Cerebellar cortex (tissue), 1 donor: ENCODE measurements at places on chromosomes 2 and 18.
A peak's percentile ranks its signal among the peaks of the same experiment; 100 is the strongest.

DNA sequence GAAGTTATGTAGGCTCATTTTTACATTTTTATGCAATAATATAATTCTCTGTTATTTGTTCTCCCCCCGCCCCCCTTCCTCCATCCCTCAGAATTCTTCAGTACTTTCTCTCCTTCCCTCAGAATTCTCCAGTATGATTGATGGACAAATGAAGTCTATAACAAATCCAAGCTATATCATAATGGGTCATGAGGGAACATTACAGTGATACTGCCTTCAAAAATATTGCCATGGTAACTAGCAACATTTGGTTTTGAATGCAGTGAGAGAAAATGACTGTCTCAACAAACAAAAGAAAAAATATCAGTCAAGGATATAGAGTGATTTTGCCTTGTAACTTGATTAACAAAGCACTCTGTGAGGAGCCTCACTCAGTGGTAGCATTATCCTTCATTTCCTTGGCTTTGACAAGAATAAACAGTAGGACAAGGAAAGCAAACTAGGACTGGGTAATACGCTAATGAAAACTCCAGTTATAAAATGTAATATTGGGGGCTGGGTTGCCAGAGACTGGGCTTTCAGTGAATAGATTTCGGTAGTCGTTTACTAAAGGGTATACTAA is 392.9 kb upstream of the CRIM1 start:
- DNase-seq, result no peak

- DNase-seq, result no peak
Observed at GRCh38 chr18:40692871-40693270, 1262.2 kb upstream of the PIK3C3 start.

GRCh38 chr2:216775043-216775453 is 79.7 kb upstream of the IGFBP5 start:
- no peak for DNase-seq

- DNase-seq, result no peak
Observed at GRCh38 chr2:215290980-215291599, 20.8 kb upstream of the ATIC start.

GRCh38 chr2:64987956-64988419 is 1.2 kb upstream of the SLC1A4 start:
- peak; percentile 80 for DNase-seq

DNA sequence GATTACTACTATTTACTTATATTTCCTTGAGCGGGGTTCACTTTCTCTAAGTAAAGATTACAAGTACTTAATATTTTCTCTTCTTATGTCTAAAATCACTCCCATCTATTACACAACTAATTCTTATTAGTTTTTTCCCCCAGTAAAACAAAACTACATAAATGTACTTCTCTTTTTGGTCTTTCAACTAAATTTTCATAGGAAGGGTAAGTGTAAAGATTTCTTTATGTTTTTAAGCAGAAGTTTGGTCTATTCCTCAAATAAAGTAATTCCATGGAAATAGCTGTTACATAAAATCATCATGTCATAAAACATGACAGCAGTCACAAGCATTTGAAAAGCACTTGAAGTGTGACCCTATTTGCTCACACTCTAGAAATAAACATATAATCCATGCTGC is 249.0 kb downstream of the ZEB2 start:
- DNase-seq, result no peak

- DNase-seq, result no peak
Observed at GRCh38 chr18:79753391-79753851, 44.3 kb upstream of the KCNG2 start.

- peak; percentile 41 for DNase-seq
Observed at GRCh38 chr2:54455131-54455562, 980 bp upstream of the SPTBN1 start.

- no peak for DNase-seq
Observed at GRCh38 chr18:26536032-26536431, 12.3 kb downstream of the KCTD1 start.

GRCh38 chr18:63867368-63868125 is 20.0 kb upstream of the SERPINB2 start:
- no peak for DNase-seq

GRCh38 chr2:240599141-240599583 is 12.6 kb downstream of the CAPN10 start:
- DNase-seq, result no peak

- DNase-seq, result no peak
Observed at GRCh38 chr2:16152071-16152927, 211.9 kb downstream of the MYCN start.

GRCh38 chr2:39852831-39853230 is 73.8 kb upstream of the THUMPD2 start:
- no peak for DNase-seq

- peak; percentile 37 for DNase-seq
Observed at GRCh38 chr18:32093102-32093511, 1.4 kb downstream of the RNF138 start.

- DNase-seq, result no peak
Observed at GRCh38 chr2:137172162-137172561, 406.8 kb downstream of the THSD7B start.

DNA sequence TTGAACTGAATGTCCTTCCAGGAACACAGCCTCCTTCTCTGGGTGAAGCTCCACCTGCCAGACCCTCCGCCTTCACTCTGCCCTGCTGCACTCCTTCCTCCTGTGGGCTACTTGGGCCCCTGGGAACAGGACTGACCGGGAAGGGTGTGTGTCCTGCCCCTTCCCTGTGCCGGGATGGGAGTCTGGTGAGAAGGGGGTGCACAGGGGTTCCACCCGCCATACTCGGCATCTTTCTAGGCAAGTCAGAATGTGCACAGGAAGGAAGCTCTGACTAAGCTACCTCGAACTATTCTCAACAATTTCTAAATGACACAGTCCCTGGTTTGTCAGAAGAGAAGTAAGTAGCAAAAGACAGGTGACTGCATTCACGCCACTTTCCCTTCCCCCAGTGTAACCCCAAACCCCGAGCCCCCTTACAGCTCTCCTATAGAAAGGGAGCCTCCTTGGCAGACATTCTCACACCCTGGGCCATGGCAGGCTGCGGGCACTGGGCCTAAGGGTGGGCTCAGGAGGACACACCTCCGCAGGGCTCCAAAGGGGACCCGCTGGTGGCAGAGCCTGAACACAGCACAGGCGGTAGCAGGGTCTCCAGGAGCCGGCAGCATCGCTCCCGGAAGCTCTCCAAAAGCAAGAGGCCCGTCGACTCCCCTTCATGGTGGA is 184.1 kb downstream of the HDAC4 start:
- no peak for DNase-seq

- no peak for DNase-seq
Observed at GRCh38 chr18:34932792-34933466, 108.3 kb upstream of the MAPRE2 start.

DNA sequence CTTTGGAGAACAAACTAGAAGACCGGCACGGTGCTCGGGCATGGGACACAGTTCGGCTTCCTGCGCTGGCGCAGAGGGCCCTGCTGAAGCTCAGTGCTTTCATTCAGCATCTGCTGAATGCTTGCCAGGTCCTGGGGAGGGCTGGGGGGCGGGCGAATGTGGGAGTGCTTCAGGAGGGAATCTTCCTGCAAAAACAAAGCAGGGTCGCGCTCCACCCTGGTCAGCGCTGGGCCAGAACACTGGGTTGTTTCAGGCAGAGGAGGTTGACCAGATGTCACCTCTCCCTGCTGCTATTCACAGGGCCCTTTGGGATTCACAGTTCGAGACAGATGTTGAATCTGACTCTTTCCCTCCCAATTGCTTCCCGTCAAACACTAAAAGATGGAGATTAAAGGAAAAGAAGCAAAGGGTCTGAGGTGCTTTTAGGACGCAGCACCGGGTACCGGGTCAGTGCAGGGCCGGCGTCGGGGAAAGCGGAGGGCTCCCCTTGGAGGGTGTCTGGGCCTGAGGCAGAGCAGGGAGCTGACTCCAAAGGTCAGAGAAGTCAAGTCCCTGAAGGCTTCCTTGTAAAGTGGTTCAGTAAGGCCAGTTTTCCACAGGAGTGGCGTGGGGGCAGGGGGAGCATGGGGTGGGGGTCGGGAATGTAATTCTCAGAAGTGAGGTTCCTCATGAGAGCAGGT is 82.1 kb upstream of the PXDN start:
- no peak for DNase-seq

DNA sequence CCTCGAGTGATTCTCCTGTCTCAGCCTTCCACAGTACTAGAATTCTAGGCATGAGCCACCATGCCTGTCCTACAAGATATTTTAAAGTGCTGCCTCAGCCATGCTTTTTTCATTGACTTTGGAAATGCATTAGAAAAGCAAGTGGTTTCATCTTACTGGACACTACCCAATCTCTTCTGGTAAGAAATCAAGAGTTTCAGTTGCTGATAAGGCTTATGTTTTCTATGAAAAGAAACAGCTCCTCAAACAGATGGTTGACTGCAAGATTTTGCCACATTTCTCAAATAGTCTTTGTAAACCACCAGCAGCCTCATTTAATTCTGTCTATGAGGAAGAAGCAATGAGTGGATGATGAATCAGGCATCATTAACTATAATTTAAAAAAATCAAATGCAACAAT is 264.5 kb upstream of the LRP1B start:
- no peak for DNase-seq

DNA sequence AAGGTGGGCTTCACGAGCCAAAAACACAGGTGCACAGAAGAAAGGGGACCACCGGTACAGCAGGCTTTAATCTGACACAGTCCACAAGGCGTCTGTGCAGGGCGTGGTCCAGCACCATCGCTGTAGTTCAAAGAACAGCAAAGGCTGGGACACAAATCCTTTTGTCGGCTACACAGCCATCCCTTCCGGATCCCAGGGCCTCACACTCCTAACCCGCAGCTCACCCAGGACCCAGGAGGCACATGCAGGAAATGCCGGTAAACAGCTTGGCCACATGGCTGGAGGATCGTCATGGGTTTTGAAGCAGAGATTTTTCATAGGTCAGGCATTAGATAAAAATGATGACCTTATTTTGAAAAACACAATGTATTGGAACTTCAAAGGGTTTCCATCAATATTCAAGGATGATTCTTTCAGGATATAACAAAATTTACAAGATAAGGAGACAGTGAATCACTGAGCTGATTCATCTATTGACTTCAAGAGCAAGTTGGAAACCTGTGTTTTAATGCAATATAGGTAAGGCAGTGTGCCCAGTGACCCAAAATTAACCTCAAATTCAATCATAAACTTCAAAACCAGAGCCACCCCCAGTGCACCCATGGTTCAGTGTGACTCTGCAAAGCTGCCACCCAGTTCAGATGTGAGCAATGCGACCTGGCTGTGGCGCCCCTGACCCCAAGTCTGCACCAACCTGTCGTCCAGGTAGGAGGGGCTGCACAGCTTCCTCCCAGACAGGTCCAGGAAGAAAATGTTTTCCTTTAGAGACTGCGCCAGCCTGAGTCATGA is 74.4 kb downstream of the TMEM18 start:
- DNase-seq, result no peak

DNA sequence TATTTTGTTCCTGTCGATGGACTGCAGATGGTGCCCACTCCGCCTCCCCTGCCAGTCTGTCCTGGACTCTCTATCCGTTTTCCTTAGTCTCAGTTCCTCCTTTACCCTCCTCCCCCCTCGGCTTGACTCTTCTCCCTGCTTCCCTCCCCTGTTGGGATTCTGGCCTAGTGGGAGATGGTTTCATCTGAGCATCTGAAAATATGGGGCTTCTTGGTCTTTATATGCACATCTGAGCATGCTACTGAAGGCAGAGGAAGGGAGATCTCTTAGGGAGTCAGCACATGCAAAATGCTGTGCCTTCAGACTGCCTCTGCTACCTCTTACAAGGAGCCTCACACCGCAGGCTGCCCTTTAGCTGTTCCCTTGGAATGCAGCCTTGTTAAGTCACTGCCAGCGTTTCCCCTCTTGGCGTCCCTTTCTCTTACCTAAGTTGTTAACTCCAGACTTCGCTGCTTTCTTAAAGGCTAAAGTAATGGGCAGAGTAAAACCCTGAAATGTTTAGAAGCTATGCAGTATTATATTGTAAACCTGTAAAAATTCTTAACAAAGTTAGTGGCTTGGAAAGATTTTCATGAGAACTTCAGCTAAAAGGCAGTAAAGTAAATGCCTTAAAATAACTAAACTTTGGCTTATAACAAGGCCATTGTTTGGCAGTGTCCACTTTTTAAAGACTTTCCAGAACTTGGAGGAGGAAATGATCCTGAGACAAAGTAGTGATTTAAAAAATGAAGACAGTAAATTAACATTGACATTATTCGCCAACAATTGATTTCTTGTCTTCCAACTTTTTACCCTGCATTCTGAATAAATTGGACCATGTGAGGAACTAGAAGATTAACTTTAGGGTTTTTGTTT is 49.8 kb downstream of the LDLRAD4 start:
- DNase-seq, result no peak

DNA sequence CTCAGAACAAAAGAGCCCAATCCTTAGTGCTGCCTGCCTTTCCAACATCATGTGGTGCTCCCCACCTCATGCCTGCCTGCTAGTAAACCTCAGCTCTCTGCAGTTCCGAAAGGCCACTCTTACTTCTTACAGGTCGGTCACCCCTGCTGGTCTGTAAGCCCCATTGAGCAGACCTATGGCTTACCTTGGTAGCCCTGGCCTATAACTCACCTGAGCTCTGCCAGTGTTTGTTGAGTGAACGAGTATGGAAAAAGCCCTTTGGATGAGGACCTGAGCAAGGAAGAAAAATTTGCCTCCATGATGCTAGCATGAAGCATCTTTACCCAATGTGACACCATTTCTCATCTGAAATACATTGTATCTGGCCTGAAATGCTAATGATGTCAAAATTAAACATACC is 83.3 kb downstream of the LIPG start:
- no peak for DNase-seq

- DNase-seq, result no peak
Observed at GRCh38 chr2:204333861-204334260, 211.4 kb upstream of the PARD3B start.

- DNase-seq, result no peak
Observed at GRCh38 chr2:208350610-208351009, 56.0 kb upstream of the PTH2R start.

DNA sequence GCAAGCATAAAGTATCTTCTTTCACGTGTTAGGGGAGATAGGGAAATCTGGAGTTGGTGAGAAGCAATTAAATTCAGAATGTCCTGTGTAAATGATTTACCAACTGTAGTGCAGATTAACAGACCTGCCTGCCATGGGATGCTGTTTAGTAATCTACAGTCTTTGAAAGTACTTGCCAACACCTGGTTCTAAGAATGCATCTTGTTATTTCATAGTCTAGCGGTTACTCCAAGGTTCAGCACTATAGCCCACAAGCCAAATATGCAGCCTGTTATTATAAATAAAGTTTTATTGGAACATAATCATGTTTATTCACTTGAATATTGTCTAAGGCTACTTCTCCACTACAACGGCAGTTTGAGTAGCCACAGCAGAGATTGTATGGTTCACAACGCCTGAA is 100.8 kb downstream of the OSBPL6 start:
- DNase-seq, result no peak

GRCh38 chr2:69057660-69058059 is 44.7 kb downstream of the ANTXR1 start:
- DNase-seq, result no peak

GRCh38 chr18:36419188-36419899 is 121.8 kb downstream of the FHOD3 start:
- DNase-seq, result no peak

GRCh38 chr2:112217854-112218253 is 37.0 kb downstream of the ZC3H8 start:
- no peak for DNase-seq

- no peak for DNase-seq
Observed at GRCh38 chr2:177422271-177422670, 29.7 kb downstream of the AGPS start.

- no peak for DNase-seq
Observed at GRCh38 chr2:160376576-160376975, 117.0 kb downstream of the RBMS1 start.
